Hypothalamus (tissue), 51 donors: ENCODE measurements at places on chromosomes 3 and 15.
A peak's percentile ranks its signal among the peaks of the same experiment; 100 is the strongest.

GRCh38 chr3:67804089-67804488 lies 149.7 kb upstream of the SUCLG2 start:
- no peak for DNase-seq

GRCh38 chr3:115227461-115227860 lies 80.4 kb upstream of the ZBTB20 start:
- DNase-seq: no peak

DNA sequence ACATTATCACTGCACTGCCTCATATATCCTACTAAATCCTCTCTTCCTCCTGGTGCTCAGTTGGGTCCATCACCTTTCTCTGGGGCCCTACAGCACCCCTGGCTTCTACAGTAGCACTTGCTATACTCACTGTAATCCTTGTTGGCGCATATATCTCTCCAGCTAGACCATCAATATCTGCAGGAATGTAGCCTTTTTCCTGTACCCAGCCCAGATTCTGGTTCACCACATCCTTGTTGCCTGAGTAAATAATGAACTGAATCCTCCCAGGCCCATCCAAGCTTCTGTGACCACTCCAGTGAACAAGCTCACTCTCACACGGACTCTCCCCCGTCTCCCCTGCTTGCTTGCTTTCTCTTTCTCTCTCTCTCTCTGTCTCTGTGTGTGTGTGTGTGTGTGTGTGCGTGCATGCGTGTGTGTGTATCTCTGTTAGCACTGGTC lies 62.5 kb upstream of the LIPC start:
- no peak for DNase-seq

DNA sequence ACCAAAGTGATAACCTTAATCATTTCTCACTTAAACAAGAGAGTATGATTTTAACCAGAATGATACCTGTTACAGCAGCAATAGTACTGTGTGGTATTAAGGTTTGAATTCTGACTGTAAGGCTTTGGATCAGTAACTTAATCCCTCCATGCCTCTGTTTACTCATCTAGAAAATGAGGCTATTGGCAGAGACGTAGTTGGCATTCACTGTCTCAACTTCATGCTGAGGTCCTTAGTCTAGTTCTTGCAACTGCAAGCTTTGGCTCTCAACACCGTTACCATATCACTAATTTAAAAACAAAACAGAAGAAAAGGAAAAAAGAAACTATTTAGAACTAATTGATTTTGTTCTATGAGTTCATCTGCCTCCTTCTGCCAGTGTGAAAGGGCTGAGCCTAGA lies 875.4 kb downstream of the MCTP2 start:
- no peak for DNase-seq

DNA sequence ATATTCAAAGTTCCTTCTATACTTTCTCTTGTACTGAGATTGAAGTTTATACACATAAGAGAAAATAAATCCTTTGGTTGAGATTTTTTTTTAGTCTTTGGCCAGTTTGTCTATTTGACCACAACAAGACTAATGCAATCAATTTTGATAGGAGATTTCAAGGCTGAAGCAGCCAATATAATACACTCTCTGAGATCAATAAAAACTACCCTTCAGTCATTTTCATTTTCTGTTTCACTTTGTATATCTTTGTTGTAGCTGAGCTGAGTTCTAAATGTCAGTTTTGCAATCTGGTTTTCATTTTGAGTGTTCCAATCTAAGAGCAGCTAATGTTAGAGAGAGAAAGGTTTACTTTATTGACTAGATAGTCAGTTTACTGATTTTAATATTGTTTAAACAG lies 623.8 kb upstream of the ROBO1 start:
- no peak for DNase-seq

DNA sequence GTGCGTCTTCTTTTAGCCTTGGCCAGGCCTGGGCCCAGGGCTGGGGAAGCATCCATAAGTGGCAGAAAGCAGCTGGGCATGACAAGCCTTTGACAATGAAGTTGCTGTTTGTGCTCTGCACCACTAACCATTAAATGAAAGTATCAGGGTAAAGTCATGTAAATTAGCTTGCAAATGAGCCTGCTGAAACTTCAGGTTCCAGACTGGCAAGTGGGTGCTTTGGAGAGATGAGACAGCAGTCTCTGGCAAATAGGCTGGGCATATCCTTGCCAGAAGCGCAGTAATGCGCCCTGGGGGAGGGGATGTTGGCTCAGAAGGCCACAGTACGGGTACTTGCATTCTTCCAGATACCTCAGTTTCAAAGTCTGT lies 40.7 kb downstream of the RAB6B start:
- DNase-seq: peak; percentile 40

- no peak for DNase-seq
Measured at GRCh38 chr3:39052583-39052982, 767 bp downstream of the WDR48 start.

DNA sequence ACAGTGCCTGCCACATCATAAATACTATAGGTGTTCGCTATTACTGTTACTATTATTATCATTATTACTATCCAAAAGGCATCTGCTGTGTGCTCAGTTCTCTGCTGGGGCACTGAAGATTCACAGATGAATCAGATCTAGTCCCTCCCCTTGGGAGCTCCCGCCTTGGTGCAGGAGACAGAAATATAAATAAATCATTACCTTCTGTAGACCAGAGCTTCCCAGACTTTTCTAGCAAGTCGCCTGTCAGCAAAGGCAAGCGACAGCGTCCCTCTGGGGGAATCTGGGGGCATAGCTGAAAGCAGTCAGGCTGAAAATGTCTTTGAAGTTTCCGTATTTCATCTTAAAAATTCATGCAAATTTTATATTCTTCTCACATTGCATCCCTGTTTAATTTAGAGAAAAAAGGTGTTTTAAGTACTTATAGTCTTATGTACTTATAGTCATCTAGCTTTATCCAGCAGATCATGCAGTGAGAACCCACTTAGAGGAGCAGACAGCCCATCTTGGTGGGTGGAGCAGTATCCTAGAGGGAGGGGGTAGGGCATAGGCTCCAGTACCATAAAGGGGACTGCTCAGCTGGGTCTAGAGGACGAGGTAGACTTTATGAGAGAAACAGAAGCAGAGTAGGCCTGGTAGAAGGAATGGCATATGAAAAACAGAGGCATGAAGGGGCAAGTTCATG lies 10.4 kb upstream of the BRPF1 start:
- no peak for DNase-seq

- no peak for DNase-seq
Measured at GRCh38 chr15:96599268-96599667, 268.8 kb downstream of the NR2F2 start.

DNA sequence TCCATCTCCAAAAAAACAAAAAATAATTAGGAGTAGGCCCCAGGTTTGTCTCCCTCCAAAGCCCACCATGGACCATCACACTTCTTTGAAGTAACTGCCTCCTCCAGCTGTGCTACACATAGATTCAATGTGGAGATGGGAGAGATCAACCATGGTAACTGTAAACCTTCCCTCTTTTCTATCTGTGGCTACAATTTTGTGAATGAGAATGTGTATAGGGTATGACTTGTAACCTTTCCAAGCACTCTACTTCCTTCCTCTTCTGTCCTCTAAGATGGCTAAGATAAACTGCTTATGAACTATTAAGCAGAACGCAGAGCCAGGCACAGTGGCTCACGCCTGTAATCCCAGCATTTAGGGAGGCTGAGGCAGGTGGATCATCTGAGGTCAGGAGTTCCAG lies 55.5 kb upstream of the ATP11B start:
- no peak for DNase-seq

DNA sequence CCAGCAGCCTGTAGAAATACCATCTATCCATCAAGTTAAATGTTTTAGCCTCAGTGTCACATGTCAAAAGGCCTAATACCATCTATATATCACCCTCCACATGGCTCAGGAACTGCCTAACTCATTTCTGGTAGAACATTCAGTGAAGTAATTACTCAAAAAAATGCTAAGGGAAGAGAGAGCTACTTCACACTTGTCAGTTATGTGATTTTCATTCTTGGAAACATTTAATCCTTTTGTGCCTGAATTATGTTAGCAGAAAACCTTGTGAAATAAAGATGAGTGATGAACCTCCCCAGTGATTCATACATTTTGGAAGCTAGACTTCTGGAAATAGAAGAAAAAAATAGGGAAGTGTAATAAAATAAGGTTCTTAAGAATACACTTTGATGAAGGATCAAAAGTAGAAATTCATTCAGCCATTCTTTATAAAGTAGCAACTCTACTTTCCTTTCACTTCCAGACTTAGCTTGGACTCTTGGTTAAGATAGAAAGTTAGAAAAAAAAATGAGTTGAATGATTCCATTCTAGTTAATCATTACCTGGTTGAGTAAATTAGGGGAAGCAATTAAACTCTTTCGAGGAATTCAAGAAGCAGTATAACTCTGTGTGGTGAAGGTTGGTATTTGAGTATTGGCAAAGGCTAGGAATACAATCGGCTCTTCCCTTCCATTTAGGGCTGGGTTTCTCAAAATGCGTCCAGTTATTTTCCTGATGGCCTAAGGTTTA lies 3.6 kb downstream of the OTOL1 start:
- no peak for DNase-seq

GRCh38 chr15:83559310-83559966 lies 94.5 kb upstream of the ADAMTSL3 start:
- DNase-seq: no peak

- DNase-seq: no peak
Measured at GRCh38 chr3:20857636-20858035, 671.6 kb upstream of the SGO1 start.

DNA sequence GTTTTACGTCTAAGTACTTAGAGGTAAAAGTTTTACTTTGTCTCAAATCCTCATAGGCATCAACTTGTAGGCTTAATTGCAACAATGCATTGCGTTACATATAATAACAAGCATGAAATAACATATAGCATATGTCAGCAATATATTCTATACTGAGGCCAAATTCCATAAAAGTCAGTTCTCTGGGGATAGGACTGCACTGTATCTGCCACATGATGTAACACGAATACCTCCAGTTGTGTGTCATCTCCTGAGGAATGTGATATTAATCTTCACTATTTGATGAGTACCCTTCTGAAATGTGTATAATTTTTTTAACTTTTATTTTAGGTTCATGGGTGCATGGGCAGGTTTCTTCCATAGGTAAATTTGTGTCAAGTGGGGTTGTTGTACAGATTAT lies 126.4 kb downstream of the IMPG2 start:
- no peak for DNase-seq

- DNase-seq: no peak
Measured at GRCh38 chr3:123520656-123521055, 64.2 kb downstream of the HACD2 start.

DNA sequence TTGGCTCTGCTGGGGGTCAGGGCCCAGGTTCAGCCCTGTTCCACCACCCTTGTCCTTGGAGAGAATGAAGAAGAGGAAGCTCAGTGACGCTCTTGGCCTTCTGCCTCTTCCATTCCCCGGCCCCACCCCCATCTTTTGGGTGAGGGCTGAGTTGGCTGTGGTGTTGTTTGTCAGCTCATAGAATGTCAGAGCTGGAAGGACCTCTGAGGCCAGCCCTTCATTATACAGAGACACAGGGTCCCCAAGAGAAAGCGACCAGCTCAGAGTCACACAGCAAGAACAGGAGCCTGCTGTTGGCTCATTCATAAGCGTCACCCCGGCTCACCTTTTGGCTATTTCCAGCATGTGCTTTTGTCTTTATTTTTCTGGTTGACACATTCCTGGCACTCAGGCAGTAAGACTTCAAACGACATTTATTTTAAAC lies 68.2 kb downstream of the AAGAB start:
- no peak for DNase-seq

- no peak for DNase-seq
Measured at GRCh38 chr15:58934521-58934920, 1.0 kb upstream of the SLTM start.

- DNase-seq: no peak
Measured at GRCh38 chr15:47955021-47955420, 165.8 kb upstream of the SLC24A5 start.

- DNase-seq: no peak
Measured at GRCh38 chr15:34436126-34436955, 1.3 kb downstream of the GOLGA8A start.

DNA sequence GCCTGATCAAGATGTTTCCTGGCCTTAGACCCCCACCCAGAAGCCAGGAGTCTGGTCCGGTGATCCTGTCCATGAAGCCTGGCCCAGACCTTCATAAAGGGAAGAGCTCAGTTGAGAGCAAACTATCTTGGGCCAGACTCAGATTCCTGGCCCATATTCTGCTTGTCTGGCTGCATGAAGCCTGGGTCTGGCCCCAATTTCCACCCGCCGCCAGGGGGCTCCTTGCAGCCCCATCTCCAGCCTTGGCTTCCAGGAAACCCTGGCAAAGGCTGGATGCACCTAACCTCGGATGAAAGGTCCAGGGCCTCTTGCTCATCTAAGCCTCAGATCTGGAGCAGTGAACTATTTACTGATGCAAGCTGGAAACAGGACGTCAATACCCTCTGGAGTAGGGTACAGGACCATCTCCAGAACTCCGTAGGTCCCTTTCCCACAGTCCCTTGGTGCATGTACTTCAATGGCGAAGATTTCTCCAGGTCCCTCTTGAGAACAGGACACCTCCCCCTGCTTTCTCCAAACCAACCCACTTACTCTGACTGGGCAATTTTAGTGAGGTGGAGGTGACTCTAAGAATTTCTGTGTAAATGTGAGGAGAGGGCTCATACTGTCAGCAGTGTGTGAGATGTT lies 5.6 kb downstream of the FOXL2 start:
- no peak for DNase-seq

DNA sequence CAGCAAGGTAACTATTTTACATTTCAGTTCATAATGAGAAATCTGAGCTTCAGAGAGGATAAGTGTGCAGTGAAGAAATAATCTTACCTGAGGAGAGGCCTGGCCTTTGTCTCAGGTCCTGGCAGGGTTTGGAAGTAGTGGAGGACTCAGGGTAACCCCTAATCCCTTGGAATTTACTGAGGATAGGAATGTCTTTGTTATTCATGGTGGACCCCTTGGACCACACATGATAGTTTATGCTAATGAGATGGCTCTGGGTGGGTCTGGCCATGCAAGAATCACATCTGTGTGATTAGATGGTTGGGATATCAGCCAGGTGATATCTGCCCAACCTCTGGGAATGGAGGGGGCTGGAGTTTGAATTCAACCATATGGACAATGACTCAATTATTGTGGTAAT lies 65.0 kb upstream of the DAZL start:
- DNase-seq: no peak

- no peak for DNase-seq
Measured at GRCh38 chr3:13265016-13265415, 155.1 kb downstream of the NUP210 start.

DNA sequence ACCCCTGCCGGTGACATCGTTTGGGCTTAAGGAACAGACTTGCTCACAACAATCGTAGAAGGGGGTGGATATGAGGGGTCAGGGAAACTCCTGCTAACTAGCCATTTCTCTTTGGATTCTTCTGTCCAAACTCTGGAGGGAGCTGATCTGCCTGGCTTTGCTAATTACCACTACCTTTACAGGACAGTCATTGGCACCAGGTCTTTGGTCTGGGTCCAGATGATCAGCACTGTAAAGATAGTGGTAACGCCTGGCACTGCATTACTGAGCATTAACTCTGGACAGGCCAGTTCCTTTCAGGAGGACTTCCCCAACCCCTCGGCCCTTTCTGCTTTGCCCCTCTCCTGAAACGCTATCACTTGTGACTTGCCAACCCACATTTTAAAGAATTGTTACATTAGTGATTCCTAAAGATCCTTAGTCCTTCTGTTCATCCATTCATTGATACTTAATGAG lies 788 bp downstream of the UQCC5 start:
- no peak for DNase-seq

GRCh38 chr3:133413161-133414020 lies 13.5 kb downstream of the BFSP2 start:
- no peak for DNase-seq
